CD4-positive, alpha-beta T cell (primary cell): ENCODE measurements at places on chromosomes 6 and 20.

DNA sequence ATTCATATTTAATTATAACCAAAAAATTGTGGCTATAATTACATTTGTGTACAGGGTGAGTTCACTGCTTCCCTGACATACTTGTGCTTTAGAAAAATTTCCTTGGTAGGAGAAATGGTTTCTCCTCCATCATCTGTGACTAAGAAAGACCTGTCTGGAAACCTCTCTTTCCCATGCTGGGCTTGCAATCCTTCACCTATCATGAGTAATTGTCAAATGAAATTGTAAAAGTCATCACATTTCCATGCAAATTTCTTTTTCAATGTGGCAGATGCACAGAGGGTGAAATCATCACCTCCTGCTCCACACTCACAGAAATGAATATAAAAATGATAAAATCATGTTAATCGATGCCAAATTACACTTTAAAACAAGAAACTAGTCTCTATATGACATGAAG is 1.5 kb upstream of the SIRPB1 start:
- DNase-seq: no peak

- no peak for DNase-seq
These were observed 214.4 kb downstream of the EYA2 start for GRCh38 chr20:47108994-47109393.

DNA sequence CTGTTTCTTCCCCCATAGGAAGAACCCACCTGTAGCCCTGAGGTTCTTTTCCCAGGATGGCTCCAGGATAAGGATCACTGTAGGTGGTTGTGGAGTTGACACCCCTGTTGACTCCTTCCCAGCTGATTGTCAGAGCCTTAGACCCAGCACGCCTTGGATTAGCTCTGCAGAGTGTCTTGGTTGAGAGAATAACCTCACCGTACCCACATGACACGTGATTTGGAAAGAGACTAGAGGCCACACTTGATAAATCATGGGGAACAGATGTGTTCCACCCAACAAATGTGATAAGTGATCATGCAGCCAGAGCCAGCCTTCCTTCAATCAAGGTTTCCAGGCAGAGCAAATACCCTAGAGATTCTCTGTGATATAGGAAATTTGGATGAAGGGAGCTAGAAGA is 12.2 kb downstream of the BTN3A1 start:
- no peak for DNase-seq

- DNase-seq: no peak
These were observed 1067.5 kb upstream of the MAP3K7 start for GRCh38 chr6:91654357-91654756.

GRCh38 chr20:24699321-24700165 is 230.1 kb downstream of the SYNDIG1 start:
- DNase-seq: peak; percentile 19

DNA sequence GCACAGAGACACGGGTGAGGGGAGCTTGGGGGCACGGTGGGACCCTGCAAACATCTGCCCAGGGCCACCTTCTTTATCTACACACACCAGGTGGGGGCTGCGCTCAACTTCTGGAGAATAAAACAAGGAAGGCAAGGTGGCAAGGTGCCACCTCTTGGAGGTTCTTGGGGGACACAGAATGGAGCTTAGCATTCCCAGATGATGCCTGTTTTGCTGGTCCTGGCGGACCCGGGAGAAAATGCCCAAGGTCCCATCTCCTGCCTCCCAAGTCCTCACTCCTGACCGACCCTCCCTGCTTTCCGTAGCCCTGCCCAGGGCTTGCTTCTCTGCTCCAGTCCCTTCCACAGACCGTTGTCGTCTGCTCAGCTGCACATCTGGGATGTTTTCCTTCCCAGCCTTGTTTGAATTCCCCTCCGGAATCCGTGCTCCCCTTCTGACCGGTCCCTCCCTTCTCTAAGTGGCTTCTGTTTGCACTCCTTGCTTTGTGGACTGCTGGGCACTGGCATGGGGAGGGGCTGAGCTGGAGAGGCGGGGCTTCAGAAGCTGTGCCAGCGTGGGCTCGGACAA is 13.1 kb downstream of the ITPR3 start:
- no peak for DNase-seq

GRCh38 chr6:52333840-52334200 is 28.1 kb upstream of the PAQR8 start:
- DNase-seq: peak; percentile 1

DNA sequence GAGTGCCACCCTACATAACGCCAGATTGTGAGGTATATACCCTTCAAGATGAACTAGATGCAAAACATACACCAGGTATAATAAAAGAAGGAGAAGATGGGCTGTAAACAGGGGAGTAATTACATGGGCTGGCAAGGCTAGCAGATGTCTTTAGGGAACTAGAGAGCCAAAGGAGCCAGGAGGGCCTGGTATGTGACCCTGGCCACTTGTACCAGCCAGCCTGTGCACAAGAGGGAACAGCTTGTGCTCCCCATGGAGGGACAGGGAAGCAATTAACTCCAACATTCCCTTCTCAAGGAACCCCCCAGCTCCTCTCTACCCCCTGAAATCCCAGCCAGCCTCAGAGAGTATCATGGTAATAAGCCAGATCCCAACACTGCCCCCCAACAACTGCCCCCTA is 139.9 kb downstream of the HIVEP2 start:
- no peak for DNase-seq

GRCh38 chr6:7101290-7101689 is 6.5 kb upstream of the RREB1 start:
- DNase-seq: no peak

- DNase-seq: no peak
These were observed 100.4 kb downstream of the TOX2 start for GRCh38 chr20:44014807-44015732.

DNA sequence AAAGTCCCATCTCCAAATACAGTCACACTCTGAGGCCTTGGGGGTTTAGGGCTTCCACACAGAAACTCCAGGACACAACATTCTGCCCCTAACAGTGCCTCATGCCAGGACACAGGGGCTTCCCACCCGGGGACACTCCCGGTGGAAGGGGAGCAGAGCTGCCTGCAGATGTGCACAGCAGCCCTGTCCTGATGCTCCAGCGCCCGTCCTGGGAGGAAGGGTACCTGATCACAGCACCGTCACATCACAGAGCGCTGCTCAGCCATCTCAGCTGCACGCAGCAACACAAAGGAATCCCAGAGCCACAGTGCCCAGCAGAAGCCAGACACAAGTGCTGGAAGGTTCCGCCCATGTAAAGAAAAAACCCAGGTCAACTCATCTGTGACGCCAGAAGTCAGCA is 156.7 kb downstream of the TAF4 start:
- no peak for DNase-seq

GRCh38 chr6:15166121-15166520 is 79.7 kb upstream of the JARID2 start:
- DNase-seq: no peak

DNA sequence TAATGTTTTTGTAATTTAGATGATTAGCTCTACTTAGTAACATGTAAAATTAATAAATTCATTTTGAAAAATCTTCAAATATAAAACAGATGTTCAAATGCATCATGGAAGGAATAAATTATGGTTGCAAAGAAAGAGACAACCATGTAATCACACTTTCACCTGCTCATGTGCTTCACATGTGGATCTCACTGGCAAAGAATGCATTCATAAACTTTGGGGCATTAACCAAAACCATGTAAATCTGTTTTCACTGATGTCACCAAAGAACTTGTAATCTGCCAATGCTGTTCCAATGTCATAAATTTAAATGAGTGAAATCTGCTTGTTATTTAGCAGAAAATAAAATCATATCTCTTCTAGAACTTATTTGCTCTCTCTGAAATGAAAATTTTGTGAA is 142.7 kb downstream of the TENT5A start:
- DNase-seq: no peak

GRCh38 chr20:50554694-50555579 is 44.8 kb downstream of the PTPN1 start:
- no peak for DNase-seq

GRCh38 chr6:167311286-167311685 is 13.6 kb upstream of the TTLL2 start:
- DNase-seq: no peak

DNA sequence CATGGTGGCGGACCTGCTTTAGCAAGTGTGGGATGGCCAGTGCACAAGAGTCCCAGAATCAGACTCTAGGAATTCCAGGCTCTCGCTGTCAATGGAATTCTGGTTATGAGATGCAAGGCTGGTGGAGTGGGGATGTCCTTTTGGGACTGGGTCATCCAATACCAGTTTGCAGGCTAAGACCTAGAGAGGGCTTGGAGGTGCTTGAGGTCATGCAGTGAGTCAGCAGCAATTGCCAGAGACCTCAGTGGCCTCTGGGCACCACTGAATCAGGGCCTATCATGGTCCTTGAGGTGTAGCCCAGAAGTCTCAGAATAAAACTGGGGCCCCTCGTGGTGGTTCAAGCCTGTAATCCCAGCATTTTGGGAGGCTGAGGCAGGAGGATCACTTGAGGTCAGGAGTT is 1.4 kb upstream of the SCRT2 start:
- DNase-seq: no peak

DNA sequence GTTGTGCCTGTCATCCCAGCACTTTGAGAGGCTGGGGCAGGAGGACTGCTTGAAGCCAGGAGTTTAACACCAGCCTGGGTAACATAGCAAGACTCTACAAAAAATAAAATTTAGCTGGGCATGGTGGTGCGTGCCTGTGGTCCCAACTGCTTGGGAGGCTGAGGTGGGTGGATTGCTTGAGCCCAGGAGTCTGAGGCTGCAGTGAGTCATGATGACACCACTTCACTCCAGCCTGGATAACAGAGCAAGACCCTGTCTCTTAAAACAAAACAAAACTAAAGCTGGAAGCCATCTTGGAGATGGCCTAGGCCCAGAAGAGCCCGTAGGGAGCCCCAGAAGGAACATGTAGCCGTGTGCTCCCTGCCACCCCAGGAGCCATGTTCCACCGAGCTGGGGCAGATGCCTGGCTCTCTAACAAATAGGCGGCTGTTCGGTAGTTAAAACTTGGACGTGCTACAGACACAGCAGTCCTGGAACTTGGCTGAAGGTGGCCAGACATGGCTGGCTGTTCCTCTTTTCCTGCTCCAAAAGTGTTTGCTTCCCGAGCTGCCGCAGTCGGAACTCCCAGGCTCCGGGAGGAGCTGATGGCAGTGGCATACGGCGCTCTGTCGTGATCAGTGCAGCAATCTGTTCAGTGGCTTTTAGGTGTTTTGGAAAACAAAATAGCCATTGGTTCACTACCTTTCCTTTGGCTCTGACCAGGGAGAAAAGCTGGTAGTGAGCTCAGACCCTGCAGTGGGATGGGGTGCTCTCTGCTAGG is 37.0 kb downstream of the DYNLT1 start:
- DNase-seq: no peak

DNA sequence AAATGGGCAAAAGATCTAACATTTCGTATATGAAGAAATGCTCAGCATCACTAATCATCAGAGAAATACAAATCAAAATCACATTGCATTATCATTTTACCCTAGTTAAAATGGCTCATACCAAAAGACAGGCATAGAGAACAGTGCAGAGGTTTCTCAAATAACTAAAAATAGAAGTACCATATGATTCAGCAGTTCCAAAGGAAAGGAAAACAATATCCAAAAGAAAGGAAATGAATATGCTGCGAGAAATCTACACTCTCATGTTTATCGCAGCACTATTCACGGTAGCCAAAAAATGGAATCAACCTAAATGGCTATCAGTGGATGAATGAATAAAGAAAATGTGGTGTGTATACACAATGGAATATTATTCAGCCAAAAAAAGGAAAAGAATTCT is 63.5 kb downstream of the VTA1 start:
- DNase-seq: no peak

GRCh38 chr6:126210398-126211075 is 129.4 kb upstream of the CENPW start:
- DNase-seq: no peak

DNA sequence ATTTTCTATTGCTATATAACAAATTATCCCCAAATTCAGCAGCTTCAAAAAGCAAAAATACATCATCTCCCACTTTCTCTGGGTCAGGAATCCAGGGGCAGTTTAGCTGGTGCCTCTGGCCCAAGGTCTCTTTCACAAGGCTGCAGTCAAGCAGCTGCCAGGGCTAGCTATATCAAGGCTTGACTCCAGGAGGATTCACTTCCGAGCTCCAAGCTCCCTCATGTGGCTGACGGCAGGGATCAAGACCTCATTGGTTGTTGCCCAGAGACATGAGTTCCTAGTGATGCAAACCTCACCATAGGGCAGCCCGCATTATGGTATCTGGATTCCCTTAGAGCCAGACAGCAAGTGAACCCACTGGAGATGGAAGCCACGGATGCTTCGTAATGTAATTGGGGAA is 1.3 kb upstream of the VNN1 start:
- DNase-seq: no peak

- DNase-seq: no peak
These were observed 64.6 kb upstream of the INSM1 start for GRCh38 chr20:20303320-20303719.
